ENCODE measurements at places on chromosomes 1 and 21. TPM values are rescaled to one million over a fixed set of nuclear protein-coding genes. Genes with fewer than 3 reads are reported as not detected.

Gene ELF3
- total RNA-seq: 39.4 TPM

Gene TAS1R1
- not detected for total RNA-seq

Gene TRIM45
- total RNA-seq: 6.0 TPM

Gene AVPR1B
- not detected for total RNA-seq

Gene LCE3E
- not detected for total RNA-seq

Gene LAX1
- total RNA-seq: not detected

Gene PGLYRP4
- not detected for total RNA-seq

Gene HRNR
- total RNA-seq: not detected

Gene KCNE2
- not detected for total RNA-seq

Gene VANGL2
- total RNA-seq: 6.3 TPM

Gene HSF2BP
- 9.1 TPM for total RNA-seq

DNA sequence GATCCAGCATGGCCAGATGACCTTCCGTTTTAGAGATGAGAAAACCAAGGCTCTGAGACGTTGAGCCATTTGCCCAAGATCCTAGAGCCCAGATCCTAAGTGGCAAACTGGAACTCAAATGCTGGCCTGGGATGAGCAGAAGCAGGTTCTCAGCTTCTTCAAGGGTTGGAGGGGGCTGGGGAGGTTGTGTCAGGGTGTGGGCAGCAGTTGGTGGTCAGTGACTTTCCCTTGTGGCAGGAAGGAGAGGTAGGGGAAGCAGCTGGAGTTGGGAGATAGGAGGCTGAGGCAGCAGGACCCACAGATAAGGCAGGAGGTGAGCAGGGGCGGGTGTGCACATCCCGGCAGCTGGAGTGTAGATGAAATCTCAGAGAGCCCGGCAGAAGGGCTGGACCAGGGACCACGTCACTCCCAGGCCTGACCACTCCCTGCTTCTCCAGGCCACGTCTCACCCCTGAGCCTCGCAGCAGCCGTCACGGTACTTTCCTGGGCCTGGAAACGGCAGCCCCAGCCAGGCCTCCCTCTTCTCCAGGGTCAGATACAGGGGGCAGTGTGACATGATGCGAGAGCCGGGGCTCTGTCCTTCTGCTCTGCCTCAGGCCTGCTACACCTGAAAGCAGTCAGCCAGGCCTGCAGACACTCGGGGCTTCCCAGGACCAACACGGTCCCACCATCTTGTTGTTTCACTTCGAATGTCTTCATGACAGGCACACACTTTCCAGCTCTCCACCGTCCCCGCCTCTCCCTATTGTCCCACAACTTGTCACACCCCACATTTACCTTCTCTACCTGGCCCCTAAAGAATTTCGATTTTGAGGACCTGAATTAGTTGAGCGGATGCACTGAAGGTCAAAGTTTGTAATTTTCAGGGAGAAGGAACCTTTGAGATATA lies 11.5 kb upstream of the LAPTM5 start:
- no peak for DNase-seq

DNA sequence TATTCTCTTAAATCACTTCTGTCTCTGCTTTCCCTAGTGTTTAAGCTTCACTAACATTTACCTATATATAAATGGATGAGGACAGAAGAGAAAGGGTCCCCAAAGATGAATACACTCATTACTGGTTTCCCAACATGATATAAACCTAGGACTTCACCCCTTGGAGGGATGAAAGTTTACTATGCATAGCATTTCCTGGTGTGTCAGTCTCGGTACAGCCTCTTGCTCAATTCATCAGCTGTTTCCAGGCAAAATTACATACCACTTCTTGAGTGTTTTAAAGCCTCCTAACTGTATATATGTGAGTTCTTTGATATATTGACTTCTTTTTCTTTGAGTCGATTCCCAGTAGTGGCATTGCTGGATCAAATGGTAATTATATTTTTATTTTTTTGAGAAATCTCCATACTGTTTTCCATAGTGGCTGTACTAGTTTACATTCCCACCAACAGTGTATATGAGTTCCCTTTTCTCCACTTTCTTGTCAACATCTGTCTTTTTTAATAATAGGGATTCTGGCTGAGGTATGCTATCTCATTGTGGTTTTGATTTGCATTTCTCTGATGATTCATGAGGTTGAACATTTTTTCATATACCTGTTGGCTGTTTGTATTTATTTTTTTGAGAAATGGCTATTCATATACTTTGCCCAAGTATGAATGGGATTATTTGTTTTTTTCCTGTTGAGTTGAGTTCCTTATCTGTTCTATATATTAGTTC lies 259.3 kb upstream of the CACYBP start:
- DNase-seq: no peak

- DNase-seq: peak; percentile 95
Measured at GRCh38 chr1:157966031-157966537, 27.4 kb upstream of the KIRREL1 start.

GRCh38 chr1:168966636-168967035 lies 139.9 kb upstream of the ATP1B1 start:
- no peak for DNase-seq

DNA sequence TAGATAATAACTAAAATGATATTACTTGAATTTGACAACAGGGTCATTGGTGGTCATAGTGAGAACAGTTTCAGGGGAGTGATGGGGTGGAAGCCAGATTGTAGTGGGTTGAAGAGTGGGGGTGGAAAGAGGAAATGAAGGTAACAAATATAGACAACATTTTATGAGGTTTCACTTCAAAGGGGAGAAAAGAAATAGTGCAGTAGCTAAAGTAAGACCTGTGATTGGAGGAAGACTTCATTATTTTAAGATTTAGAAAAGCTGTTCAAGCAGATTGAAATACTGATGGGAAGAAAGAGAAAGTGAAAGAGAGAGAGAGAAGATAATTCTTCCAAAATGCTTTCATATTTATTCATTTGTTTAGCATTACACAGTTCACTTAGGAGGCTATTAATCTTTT lies 52.0 kb upstream of the KCNA3 start:
- no peak for DNase-seq

DNA sequence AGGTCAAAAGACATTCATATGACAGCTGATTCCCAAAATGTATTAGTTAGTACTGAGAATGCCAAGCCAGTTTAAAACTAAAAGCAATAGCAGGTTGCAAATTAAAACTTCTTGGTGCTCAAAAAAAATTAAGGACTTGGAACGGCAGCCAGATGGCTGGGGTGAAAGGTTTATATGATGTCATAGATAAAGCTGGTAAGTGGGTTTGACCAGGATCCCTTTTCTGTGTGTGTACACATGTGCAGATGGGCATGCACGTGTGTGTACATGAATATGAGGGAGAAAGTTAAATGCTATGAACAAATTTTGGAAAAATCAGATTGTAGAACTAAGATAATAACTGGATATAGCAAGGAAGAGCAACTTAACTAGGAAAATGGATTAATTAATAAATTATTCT lies 39.1 kb upstream of the DPH5 start:
- no peak for DNase-seq

DNA sequence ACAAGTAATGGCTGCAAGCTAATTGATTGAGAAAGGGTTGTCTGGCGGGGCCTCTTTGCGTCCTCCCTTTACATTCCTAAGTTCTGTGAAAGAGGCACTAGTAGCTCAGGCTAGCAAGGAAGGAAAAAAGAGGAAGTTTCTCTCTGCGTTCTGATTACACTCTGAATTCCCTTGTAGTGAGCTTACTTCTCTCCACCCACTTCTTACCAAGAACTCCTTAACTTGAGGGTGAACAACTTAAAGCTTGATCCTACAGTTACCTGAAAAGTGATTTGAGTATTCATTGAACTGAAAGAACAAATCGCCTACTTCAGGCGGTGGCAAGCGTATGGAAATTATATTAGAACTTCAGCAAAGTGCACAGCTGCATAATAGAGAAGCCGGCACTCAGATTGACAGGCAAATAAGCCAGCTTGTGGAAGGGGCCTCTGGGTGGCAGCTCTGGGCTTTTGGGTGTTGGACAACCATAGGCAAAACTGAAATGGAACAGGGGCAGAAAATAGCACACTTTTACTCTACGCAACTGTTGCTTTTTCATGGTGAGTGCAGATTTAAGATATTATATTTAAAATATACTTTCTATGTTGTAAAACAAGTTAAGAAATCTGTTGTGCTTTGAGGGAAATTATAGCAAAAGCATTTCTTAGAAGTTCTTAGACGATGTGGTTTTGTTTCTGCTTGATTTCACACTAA lies 464.5 kb downstream of the USP25 start:
- peak; percentile 75 for DNase-seq

DNA sequence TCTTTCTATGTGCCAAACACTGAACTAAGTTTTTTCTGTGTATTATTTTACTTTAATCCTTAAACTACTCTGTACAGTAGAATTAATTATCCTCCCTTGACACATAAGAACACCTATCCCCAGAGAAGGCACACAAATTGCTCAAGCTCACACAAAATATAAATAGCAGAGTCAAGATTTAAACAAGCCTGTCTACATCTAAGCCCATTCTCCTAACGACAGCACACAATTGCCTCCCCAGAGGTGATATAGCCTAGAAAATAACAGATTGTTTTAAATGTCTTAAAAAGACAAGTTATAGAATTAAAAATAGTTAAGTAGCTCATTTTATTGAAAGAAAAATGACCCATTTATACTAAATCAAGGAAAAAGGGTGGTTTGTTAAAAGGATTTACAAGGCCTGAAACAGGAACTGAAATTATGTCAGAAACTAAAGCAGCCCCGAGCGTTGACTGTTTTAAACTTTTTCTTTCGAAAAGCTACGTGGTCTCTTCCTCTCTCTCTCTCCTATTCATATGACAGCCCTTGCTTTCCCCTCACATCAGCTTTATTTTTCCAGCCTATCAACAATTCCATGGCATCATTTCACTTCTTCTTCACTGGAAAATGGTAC lies 30.5 kb downstream of the TNFSF18 start:
- DNase-seq: no peak

DNA sequence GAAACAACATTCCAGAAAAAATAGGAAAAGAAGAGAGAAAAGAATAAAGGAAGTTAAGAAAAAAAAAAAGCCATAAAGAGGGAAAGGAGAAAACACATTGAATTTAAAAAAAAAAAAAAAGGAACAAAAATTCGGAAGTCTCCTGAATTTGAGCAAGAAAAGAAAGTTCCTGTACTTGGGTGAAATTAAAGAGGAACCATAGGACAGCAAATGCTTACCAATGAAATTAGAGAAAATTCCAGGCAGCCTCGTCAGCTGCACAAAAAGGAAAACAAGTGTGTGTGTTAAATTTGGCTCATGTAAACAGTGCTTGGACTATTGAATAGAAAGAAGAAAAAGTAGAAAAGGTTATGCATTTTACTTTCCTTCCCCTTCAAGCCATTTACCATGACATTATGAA lies 4.9 kb downstream of the IL12RB2 start:
- DNase-seq: no peak

GRCh38 chr21:44423312-44423821 lies 31.9 kb upstream of the LRRC3 start:
- no peak for DNase-seq

- no peak for DNase-seq
Measured at GRCh38 chr1:147628441-147628840, 41.9 kb downstream of the ACP6 start.

GRCh38 chr1:209249280-209249670 lies 334.2 kb upstream of the CAMK1G start:
- DNase-seq: no peak

DNA sequence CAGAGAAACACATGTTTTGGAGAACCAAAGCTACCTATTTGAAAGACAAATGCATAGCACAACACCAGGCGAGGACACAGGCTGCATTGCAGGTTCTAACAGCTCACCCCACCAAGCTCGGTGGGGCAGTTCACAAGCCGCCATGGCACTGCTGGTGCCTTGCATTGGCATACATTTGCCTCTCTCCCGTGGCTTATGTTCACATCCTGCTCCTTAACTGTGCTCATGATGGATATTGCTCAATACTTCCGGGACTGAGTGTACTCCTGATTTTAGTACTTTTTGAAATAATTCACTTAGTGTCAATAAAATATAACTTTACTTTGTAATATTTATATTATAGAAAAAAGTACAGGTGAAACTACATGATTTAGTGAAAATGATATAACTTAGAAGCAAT lies 1187.4 kb upstream of the NCAM2 start:
- DNase-seq: no peak

- no peak for DNase-seq
Measured at GRCh38 chr21:33800753-33801423, 114.7 kb downstream of the ATP5PO start.

GRCh38 chr1:35644204-35644603 lies 2.9 kb upstream of the PSMB2 start:
- DNase-seq: no peak

- DNase-seq: no peak
Measured at GRCh38 chr1:89957107-89957506, 37.8 kb upstream of the ZNF326 start.

DNA sequence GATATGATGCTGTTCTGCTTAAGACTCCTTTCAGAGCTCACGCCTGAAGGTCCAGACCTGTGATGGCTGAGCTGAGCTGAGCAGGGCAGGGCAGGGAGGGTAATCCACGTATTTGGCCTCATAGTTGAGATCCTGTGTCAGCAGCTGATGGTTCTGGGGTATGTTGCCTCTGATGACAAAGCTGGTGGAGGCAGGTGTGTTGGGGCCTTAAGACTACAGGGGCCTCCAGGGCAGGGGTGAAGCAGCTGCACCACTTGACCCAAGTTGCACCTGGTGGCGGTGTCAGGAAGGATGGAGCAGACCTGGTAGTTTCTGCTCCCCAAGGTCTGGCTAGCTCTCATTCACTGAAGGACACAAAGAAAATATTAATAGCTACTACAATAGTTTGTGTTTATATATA lies 57.0 kb downstream of the FCRL5 start:
- no peak for DNase-seq

- DNase-seq: no peak
Measured at GRCh38 chr1:150554086-150554452, 4.9 kb downstream of the ADAMTSL4 start.

DNA sequence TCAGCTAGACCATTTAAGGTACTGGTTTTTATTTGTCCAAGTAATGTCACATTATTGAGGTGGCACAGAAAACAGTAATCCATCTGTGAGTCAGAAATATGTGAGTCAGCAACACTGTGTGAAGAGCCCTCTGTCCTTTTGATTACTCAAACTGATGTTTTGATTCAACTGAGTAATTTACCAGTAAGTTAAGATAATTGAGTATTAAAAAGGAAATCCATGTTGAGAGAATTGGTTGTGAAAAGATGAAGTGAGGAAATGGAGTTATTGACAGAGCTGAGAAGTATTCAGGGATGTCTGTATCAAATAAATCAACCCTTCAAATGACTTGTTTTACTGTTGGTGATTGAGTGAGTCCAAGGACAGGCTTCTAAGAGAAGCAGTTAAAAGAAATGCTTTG lies 302.7 kb upstream of the SGIP1 start:
- peak; percentile 77 for DNase-seq

DNA sequence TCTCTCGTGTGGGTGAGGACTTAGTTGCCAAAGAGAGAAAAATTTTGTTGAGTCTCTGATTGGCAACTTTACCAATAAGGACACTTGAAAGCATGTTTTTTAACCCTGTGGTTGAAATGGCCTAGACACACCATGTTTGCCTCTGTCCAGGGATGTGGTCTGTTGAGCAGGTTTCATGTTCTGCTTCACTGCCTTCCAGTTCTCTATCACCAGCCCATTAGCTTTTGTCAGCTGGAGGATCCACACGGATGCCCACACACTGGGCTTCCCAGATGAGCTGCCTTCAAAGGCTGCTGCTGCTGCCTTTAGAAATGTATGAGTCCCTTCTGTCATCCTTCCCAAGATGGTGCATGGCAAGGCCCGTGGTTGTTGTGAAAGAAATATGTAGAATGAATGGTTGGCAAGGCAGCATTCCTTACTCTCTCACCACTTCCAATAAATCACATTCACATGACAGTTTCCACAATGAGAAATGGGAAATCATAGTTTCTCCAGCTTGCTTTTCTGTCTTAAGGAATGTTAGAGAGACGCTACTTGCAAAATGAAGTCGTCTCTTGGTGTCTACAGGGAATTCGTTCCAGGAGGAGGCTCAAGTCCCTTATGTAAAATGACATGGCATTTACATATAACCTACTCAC lies 108.2 kb upstream of the SLC35F3 start:
- peak; percentile 8 for DNase-seq
